Neural progenitor cell (in vitro differentiated cells): ENCODE measurements at places on chromosomes 13 and 19. TPM values are rescaled to one million over a fixed set of nuclear protein-coding genes. Genes with fewer than 3 reads are reported as not detected.
A peak's percentile ranks its signal among the peaks of the same experiment; 100 is the strongest.

DNA sequence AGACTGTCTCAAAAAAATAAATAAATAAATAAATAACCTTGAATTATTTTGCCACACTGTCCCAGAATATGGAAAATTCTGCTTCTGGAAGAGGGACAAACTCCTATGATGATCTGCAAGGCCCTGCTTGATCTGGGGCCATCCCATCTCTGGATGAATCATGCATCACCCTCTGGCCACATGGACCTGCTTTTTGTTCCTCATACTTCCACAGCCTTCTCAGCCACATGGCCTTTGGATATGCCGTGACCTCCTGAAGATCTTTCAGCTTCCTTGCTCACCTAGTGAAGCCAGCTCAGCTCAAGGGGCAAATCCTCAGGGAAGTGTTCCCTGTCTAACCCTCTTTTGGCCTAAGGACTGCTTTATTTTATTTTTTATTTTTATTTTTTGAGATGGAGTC is 10.3 kb downstream of the IER2 start:
- no peaks in the 10 kb centered on the region for H3K27me3 ChIP-seq
- H3K4me1 ChIP-seq: peaks cover 25% of the 10 kb centered on the region
- no peak for DNase-seq
- no peak overlapping the region for H3K27ac ChIP-seq
- H3K36me3 ChIP-seq: no peaks in the 10 kb centered on the region

GRCh38 chr13:23551213-23552008 is 18.8 kb upstream of the TNFRSF19 start:
- H3K27me3 ChIP-seq: peaks cover 16% of the 10 kb centered on the region
- H3K36me3 ChIP-seq: no peaks in the 10 kb centered on the region
- DNase-seq: peak; percentile 38
- no peak overlapping the region for H3K4me3 ChIP-seq

DNA sequence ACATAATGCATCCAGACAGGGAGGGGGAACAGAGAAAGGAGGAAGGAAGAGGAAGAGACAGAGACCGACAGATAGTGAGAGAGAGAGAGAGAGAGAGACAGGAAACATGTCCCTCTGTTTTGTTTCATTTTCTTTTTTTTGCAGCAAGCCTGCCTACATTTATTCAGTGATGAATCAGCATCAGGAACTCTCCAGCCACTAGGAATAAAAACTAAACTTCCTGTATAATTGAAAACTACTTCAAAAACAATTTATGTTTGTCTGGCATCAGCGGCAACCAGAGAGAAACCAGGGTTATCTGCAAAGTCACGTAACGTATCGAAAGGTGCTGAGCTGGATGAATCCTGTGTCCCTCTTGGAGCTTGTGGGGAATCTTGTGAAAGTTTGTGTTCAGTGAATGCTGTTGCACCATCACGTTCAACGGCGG is 148.6 kb upstream of the SOX21 start:
- no peak overlapping the region for H3K4me3 ChIP-seq
- peaks cover 4% of the 10 kb centered on the region for H3K4me1 ChIP-seq
- H3K27ac ChIP-seq: no peak overlapping the region
- H3K27me3 ChIP-seq: no peaks in the 10 kb centered on the region
- DNase-seq: no peak

DNA sequence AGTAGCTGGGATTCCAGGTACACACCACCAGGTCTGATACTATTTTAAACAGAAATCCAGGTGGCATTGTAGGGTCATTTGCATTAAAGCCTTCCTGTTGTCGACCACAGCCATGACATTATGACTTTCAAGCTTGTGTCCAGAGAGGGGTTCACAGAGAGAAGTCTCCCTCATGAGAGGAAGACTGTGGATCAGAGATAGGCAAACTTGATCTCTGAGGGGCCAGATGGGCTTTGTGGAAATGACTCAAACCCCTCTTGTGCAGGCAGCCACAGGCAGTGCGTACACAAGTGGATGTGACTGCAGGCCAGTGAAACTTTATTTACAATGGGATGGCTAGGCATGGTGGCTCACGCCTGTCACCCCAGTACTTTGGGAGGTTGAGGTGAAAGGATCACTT is 27.8 kb upstream of the F2RL3 start:
- H3K4me1 ChIP-seq: no peaks in the 10 kb centered on the region
- H3K27me3 ChIP-seq: no peaks in the 10 kb centered on the region

DNA sequence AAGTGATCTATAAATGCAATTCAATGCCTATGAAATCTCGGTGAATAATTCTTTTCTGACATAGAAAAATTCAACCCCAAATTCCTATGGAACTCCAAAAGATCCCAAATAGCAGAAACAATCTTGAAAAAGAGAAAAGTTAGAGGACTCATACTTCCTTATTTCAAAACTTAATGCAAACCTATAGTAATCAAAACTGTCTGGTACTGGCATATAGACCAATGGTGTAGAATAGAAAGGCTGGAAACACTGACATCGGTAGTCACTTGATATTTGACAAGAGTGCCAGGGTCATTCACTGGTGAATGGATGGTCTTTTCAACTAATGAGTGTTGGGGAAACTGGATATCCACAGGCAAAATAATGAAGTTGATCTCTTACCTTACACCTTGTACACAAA is 637.1 kb upstream of the PCDH9 start:
- no peak for DNase-seq
- no peak overlapping the region for H3K4me3 ChIP-seq
- no peaks in the 10 kb centered on the region for H3K36me3 ChIP-seq
- H3K4me1 ChIP-seq: no peaks in the 10 kb centered on the region

DNA sequence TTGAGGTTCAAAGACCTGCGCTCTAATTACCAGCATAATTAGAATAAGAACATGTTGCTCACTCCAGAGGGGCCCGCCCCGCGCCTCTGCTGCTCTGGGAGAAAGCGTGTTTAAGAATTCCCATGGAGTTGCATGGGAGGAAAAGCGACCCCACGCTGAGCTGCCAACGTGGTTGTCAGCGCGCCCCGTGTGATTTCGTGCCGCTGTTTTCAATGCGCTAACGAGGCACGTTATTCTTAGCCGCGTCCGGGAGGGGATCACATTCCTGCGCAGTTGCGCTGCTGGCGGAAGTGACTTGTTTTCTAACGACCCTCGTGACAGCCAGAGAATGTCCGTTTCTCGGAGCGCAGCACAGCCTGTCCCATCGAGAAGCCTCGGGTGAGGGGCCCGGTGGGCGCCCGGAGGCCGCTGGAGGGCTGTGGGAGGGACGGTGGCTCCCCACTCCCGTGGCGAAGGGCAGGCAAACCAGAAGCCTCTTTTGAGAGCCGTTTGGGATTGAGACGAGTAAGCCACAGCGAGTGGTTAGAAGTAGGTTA is 173.8 kb upstream of the SOX1 start:
- peak overlapping the region; percentile 49 for H3K4me3 ChIP-seq
- peaks cover 92% of the 10 kb centered on the region for H3K27me3 ChIP-seq
- H3K4me1 ChIP-seq: peaks cover 22% of the 10 kb centered on the region
- no peak overlapping the region for H3K27ac ChIP-seq
- H3K36me3 ChIP-seq: no peaks in the 10 kb centered on the region
- peak; percentile 93 for DNase-seq

GRCh38 chr13:112245179-112245724 is 130.9 kb upstream of the SPACA7 start:
- H3K27me3 ChIP-seq: no peaks in the 10 kb centered on the region
- no peak for DNase-seq
- H3K4me3 ChIP-seq: no peak overlapping the region
- peaks cover 9% of the 10 kb centered on the region for H3K4me1 ChIP-seq
- H3K27ac ChIP-seq: no peak overlapping the region

Gene RNF113B
- total RNA-seq: not detected in 2 replicates

- H3K36me3 ChIP-seq: no peaks in the 10 kb centered on the region
- DNase-seq: no peak
- no peaks in the 10 kb centered on the region for H3K27me3 ChIP-seq
- H3K4me3 ChIP-seq: no peak overlapping the region
Observed at GRCh38 chr13:84980571-84980970, 818.6 kb downstream of the SLITRK6 start.

GRCh38 chr19:17037966-17038500 is 11.4 kb upstream of the CPAMD8 start:
- H3K27ac ChIP-seq: no peak overlapping the region
- no peak overlapping the region for H3K4me3 ChIP-seq
- H3K27me3 ChIP-seq: no peaks in the 10 kb centered on the region
- peaks cover 14% of the 10 kb centered on the region for H3K4me1 ChIP-seq
- DNase-seq: no peak

GRCh38 chr19:57559008-57559403 is 657 bp downstream of the ZNF550 start:
- peaks cover 6% of the 10 kb centered on the region for H3K4me1 ChIP-seq
- DNase-seq: peak; percentile 58
- peak overlapping the region; percentile 87 for H3K4me3 ChIP-seq
- no peaks in the 10 kb centered on the region for H3K27me3 ChIP-seq
- no peak overlapping the region for H3K27ac ChIP-seq

Gene ZNF418
- total RNA-seq: 25.9 and 43.0 TPM in 2 replicates

DNA sequence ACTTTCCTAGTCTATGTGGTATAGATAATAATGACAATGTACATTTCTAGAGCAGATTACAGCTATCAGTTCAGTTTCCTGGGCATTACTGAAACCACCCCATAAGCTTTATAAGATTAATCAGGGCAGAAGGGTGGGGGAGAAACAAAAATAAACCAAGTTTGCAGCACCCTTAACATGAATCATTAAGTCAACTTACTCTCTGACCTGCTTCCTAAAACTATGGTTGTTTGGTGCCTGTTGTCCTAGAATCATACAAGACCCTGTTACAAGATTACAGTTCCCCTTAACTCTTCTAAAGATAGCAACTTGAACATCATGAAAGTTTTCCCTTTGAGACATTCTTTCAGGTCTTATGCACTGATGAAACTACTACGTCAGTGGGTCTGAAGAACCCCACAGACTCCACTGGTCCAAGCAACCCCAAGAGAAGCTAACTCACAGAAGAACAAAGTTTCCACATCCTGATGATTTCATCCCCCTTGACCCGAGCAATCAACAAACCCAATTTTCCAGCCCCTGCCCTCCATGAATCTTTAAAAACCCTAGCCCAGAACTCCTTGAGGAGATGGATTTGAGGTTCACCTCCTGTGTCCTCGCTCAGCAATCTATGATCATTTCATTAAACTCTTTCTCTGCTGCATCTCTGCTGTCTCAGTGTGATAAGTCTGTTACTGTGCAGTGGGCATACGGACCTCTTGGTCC is 336.5 kb downstream of the FOXO1 start:
- H3K27ac ChIP-seq: no peak overlapping the region
- H3K27me3 ChIP-seq: no peaks in the 10 kb centered on the region
- H3K4me3 ChIP-seq: no peak overlapping the region
- DNase-seq: no peak
